Mesothelial cell of epicardium (in vitro differentiated cells): ENCODE measurements at places on chromosomes 11 and 22.
A peak's percentile ranks its signal among the peaks of the same experiment; 100 is the strongest.

- DNase-seq = no peak
Measured at GRCh38 chr22:31062566-31063230, 18.4 kb upstream of the SMTN start.

- DNase-seq = no peak
Measured at GRCh38 chr11:88169471-88169870, 5.8 kb downstream of the RAB38 start.

DNA sequence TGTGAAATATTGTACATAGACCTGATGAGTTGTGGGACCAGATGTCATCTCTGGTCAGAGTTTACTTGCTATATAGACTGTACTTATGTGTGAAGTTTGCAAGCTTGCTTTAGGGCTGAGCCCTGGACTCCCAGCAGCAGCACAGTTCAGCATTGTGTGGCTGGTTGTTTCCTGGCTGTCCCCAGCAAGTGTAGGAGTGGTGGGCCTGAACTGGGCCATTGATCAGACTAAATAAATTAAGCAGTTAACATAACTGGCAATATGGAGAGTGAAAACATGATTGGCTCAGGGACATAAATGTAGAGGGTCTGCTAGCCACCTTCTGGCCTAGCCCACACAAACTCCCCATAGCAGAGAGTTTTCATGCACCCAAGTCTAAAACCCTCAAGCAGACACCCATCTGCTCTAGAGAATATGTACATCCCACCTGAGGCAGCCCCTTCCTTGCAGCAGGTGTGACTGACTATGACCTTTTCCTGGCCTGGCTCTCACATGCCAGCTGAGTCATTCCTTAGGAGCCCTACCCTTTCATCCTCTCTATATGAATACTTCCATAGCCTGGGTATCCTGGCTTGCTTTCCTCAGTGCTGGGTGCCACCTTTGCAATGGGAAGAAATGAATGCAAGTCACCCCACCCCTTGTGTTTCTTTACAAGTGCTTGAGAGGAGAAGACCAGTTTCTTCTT is 12.3 kb downstream of the PIK3IP1 start:
- DNase-seq = no peak

GRCh38 chr11:76783896-76784813 is 999 bp downstream of the TSKU start:
- DNase-seq = peak; percentile 81

GRCh38 chr11:95608093-95608492 is 181.5 kb downstream of the FAM76B start:
- no peak for DNase-seq

DNA sequence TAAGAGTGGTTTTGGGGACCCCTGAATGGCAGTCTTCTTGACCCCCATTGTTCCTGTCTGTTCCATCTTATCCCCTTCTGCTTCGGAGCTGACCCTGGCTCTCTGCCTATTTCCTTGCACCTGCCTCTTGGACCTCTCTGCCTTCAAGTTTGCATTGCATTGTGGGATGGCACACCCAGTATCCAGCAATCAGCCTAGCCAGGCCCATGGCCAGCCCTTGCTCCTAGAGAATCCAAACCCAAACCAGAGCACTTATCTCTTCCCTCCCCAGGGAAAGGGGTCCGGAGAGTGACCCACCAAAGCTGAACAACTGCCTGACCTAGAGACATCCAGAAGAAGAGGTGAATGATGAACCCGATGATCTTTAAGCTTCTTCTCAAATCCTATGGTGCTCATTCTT is 607.3 kb upstream of the CADM1 start:
- no peak for DNase-seq

DNA sequence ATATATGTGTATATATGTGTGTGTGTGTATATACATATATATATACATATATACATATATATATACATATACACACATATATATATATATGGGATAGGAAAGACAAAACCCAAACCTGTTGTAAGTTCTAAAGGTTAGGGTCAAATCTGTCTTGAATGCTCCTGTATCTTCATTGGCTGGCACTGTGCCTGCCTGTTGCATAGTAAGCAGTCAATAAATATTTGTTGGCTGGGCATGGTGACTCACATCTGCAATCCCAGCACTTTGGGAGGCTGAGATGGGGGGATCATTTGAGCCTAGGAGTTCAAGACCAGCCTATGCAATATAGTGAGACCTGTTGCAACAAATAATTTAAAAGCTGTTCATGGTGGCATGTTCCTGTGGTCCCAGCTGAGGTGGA is 205.4 kb downstream of the DBX1 start:
- DNase-seq = no peak

- no peak for DNase-seq
Measured at GRCh38 chr11:17604915-17605233, 57.8 kb downstream of the OTOG start.

- DNase-seq = no peak
Measured at GRCh38 chr11:107457205-107457557, 444 bp downstream of the CWF19L2 start.

DNA sequence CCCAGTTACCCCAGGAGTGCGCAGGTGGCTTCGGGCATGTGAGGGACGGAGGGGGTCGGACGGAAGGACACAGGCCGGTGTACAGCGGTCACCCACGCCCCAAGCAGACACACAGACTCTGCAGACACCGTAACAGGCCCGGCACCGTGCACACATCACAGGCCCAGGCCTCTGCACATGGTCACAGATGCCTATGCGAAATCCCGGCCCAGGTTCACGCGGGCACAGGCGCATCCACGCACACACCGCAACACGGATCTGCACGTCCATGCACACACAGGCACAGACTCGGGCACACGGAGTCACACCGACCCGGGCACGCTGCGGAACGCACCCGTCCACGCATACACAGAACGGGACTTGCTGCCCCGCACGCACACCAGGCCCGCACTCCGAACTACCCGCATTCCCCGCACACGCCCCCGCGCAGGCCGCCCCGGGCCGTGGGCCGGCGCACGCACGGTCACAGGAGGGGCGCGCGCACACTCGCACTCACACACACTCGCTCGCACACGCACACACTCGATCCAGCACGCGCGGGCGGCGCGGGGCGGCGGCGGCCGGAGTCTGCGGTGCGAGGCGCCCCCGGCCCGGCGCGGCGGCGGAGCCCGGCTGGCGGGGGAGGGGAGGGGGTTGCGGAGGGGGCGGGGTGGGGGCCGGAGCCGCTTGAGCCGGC is at the start of gene MGAT3:
TSS of gene MGAT3 (plus strand) at position 491 of the 676 bp plus-strand sequence. CDS start 30,336 bp downstream, outside the sequence.
- no peak for DNase-seq

- DNase-seq = no peak
Measured at GRCh38 chr22:42877597-42878340, 20.7 kb upstream of the ARFGAP3 start.

DNA sequence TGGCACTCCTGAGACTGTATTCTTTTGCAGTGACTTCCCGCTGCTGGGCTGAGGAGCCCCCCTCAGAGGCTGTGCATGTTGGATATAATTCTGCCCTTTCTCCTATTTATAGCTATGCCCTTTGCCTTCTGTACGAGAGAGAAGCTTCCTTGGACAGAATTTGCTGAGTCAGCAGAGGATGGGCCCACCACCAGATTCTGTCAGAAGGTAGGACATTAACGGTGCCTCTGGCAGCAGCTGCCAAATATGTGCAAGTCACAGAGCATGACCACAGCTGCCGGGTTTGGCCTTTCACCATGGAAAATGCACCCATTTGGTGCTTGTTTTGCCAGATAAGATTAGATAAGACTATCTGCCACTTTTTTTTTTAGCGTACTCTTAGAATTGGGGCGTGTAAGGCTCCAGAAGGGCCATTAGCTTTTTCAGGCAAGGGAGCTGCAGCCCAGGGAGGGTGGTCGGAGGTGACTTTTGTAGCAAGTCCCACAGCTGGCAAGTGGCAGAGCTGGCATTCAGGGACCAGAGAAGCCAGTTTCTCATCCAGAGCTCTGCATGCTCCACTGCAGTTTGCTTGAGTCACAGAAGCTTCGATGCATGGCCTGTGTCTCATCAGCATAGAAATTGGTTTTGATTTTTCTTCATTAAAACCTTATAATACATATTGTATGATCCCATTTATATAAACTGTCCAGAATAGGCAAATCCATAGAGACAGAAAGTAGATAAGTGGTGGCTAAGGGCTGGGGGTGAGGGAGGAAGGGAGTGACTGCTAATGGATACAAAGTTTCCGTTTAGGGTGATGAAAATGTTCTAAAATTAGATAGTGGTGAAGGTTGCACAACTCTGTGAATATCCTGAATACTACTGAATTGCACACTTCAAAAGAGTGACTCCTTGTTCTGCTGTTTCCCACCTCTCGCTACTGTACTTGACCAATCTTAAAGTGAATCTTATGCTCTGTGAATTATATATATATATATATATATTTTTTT is 15.8 kb downstream of the UPB1 start:
- DNase-seq = no peak

DNA sequence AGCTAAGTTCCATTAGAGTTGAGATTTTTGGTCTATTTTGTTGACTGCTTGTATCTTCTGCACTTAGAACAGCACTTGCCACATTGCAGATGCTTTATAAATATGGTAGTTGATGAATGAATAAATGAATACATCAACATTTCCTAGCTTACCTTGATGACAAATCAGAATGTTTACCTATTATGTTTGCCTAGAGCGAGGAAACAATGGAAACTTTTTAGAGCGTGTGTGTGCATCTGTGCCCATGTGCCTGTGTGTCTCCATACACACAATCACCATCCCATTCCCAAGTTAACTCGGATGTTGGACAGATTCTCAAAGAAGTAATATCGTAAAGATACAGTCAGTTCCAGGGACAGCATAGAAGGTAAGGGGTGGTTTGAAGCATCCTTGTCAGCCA is 139.1 kb downstream of the DBX1 start:
- no peak for DNase-seq

- DNase-seq = no peak
Measured at GRCh38 chr22:23262518-23263332, 82.4 kb downstream of the BCR start.

- no peak for DNase-seq
Measured at GRCh38 chr11:102421261-102421660, 31.3 kb downstream of the TMEM123 start.

DNA sequence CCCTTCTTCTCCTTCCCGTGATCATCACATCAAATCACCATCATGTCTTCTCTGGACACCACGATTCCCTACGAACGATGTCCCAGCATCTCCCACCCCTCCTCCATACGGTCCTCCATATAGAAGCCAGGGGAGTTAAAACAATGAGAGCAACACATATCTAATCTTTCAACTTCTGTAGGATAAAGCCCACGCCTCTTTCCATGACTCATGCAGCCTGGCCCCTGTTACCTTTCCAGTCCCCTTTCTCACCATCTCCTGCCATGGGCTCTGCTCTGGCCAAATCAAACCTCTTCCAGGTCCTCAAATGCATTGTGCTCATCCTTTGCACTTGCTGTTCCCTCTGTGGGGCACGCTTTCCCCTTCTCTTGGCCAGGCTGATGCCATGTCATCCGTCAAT is 23.6 kb downstream of the RPS6KA4 start:
- no peak for DNase-seq

DNA sequence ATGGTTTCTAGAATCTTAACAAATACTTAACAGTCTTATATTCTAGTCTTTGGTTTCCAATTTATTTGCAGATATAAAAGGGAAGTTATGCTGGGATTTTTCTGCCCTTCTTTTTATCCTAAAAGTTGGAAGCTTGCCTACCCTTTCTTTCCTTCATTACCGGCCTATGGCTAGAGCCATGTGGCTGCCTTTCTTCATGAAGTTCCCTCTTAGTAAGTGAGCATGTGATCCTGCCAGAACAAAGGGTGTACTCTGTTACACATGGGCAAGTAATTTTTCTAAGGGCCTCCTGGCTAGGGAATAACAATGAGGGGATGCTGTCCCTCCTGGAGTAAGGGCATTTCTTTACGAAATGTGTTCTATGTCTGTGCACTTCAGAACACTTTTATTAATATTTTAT is 252.1 kb upstream of the PITPNB start:
- DNase-seq = no peak

- no peak for DNase-seq
Measured at GRCh38 chr22:48104102-48104738, 1341.8 kb downstream of the TBC1D22A start.

DNA sequence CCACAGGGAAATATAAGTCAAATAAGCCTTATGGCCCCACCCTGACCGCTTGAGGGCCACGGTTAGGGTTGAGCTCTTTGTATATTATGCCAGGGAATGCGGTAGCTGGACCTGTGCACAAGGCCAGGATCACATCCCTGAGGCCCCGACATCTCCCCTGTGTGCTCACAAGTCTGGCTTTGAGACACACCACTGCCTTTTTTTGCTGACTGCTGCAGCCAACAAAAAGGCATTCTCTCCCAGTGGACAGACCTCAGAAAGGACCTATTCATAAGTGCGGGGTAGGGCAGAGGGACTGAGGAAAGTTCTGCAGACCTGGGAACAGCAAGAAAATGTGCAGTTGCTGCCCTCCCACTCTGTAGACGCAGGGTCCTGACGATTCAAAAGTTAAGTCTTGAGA is 3.4 kb upstream of the SIDT2 start:
- no peak for DNase-seq

DNA sequence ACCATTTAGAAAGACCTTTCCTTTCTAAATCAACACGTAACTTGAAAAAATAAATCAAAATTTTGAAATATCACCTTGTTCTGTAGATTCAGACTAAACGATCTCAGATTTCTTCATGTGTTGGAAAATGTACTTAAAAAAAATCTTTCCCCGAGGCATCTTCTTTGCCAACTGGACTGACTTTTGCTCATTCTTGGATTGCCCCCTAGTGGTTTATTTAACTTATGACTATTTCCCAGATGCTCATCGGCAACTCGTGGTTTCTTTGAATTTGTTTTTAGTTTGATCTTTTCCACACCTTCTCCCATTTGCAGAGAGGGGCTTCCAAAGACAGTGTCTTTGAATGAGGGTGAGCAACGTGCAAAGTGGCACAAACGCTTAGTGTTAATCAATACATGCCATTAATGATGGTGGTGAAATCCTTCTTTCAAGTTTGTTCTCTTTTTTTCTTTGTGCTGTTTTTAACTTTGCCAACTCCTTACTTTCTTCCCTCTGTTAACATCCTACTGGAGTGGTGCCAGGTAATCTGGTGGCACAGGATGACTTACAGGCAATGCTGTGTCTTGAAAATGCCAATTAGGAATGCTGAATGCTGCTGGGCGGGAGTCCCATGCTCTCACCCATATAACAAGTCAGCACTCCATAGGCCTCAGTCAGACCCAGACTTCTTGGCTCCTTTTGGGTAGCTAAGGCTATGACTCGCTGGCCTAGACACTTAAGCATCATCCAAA is 18.3 kb downstream of the PRSS23 start:
- no peak for DNase-seq

DNA sequence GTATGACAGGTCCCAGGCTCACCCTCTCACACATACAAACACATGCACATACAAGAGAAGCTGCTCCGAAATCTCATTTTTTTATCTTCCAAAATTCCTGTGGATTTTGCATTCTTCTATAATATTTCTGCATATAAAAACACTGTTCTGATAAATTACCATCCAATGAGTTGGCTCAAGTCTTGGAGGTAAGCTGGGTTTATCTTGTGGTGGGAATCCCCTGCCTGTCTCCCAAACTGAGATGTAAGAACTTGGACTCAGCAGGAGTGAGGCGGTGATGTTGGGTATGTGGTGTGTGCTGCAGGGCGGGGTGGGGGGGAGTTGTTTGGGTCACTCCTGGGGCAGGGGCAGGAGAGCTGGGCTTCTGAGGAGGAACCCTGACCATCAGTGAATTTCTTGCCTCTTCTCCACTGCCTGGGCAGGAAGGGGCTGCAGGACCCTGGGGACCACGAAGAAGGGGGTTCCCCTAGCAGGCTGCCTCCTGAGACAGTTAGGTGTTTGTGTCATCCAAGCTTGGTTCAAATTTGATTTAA is 6.8 kb upstream of the P2RY6 start:
- no peak for DNase-seq
